Neural cell (in vitro differentiated cells): ENCODE measurements at places on chromosomes 6 and 20. TPM values are rescaled to one million over a fixed set of nuclear protein-coding genes. Genes with fewer than 3 reads are reported as not detected.

The E2F1 gene
- 1.8 and 2.3 TPM in 2 replicates for polyA plus RNA-seq

The TSPO2 gene
- polyA plus RNA-seq = not detected in 2 replicates

The ULBP3 gene
- polyA plus RNA-seq = 2.2 and 2.8 TPM in 2 replicates

The RAB23 gene
- 11.7 and 14.5 TPM in 2 replicates for polyA plus RNA-seq

The LKAAEAR1 gene
- polyA plus RNA-seq = 9.3 and 16.3 TPM in 2 replicates

The ID4 gene
- 422 and 506 TPM in 2 replicates for polyA plus RNA-seq

The DDO gene
- polyA plus RNA-seq = not detected in 2 replicates

The FAXC gene
- 106 and 130 TPM in 2 replicates for polyA plus RNA-seq

The C4A gene
- 4.4 and 7.2 TPM in 2 replicates for polyA plus RNA-seq

The FIG4 gene
- 35.4 and 36.9 TPM in 2 replicates for polyA plus RNA-seq

The GSTA4 gene
- polyA plus RNA-seq = 735 and 764 TPM in 2 replicates

The TBXT gene
- polyA plus RNA-seq = not detected in 2 replicates

The SGK2 gene
- 0.81 and 5.8 TPM in 2 replicates for polyA plus RNA-seq

The ISM1 gene
- not detected in 2 replicates for polyA plus RNA-seq

The ZNF512B gene
- polyA plus RNA-seq = 21.6 and 25.7 TPM in 2 replicates

The ANKEF1 gene
- polyA plus RNA-seq = 3.2 and 3.5 TPM in 2 replicates

The CDSN gene
- polyA plus RNA-seq = not detected in 2 replicates

The MAP7 gene
- 3.6 and 5.1 TPM in 2 replicates for polyA plus RNA-seq

The LCA5 gene
- polyA plus RNA-seq = 11.5 and 13.2 TPM in 2 replicates

The DEF6 gene
- polyA plus RNA-seq = 0.48 and 1.3 TPM in 2 replicates

The CYP24A1 gene
- polyA plus RNA-seq = 0.12 TPM in 1 of 2 replicates, not detected in the other

The EDN1 gene
- 2.2 and 2.7 TPM in 2 replicates for polyA plus RNA-seq

The FAM217A gene
- polyA plus RNA-seq = not detected in 2 replicates

The RAET1E gene
- not detected in 2 replicates for polyA plus RNA-seq

The BCKDHB gene
- polyA plus RNA-seq = 16.1 and 16.4 TPM in 2 replicates

The ELOVL4 gene
- 43.1 and 47.9 TPM in 2 replicates for polyA plus RNA-seq

The TRMT6 gene
- 18.4 and 19.1 TPM in 2 replicates for polyA plus RNA-seq

The PCNA gene
- polyA plus RNA-seq = 149 and 165 TPM in 2 replicates

The NR2E1 gene
- polyA plus RNA-seq = 0.50 and 1.3 TPM in 2 replicates

The ADGB gene
- polyA plus RNA-seq = not detected in 2 replicates

The MOXD1 gene
- polyA plus RNA-seq = 14.7 and 16.8 TPM in 2 replicates
